Fibroblast of skin of left biceps (primary cell): ENCODE measurements at places on chromosomes 11 and 22.

- no peak for DNase-seq
Observed at GRCh38 chr11:95883381-95883780, 40.5 kb downstream of the MTMR2 start.

GRCh38 chr22:22871536-22872278, 15.9 kb upstream of the IGLL5 start:
- DNase-seq = no peak

- no peak for DNase-seq
Observed at GRCh38 chr11:87528752-87529151, 491.0 kb downstream of the TMEM135 start.

DNA sequence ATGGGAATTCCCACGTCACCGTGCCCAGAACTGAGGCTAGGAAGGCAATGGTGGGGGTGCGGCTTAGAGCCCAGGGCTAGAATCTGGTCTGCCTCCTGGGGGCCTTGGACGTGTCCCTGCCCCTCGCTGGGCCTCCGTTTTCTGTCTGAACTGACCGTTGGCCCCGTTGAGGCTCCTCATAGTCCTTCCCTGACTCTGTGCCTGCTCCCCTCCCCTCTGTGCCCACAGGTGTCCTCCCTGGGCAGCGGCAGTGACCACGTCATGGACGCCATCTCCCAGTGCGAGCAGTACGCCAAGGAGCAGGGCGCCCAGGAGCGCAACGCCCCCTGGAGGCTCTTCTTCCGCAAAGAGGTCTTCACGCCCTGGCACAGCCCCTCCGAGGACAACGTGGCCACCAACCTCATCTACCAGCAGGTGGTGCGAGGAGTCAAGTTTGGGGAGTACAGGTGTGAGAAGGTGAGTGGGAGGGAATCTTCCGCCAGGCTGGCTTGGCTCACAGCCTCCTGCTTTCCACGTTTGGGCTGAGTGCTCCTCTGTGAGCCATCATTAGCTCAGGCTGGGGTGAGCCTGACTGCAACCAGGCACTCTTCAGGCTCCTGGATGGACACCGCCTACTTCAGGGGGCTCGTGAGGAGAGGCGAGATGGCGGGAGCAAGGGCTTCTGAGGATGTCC, 63.9 kb downstream of the MYO7A start:
- no peak for DNase-seq

GRCh38 chr11:128465946-128466705, 121.2 kb downstream of the ETS1 start:
- no peak for DNase-seq

- DNase-seq = no peak
Observed at GRCh38 chr22:17792299-17792698, 18.0 kb upstream of the BID start.

- no peak for DNase-seq
Observed at GRCh38 chr11:65317025-65317786, 2.5 kb downstream of the CDC42EP2 start.
